Activated CD8-positive, alpha-beta memory T cell treated with anti-CD3 and anti-CD28 coated beads for 1 hour (primary cell): ENCODE measurements at places on chromosomes 2 and 18.

GRCh38 chr2:11667866-11668637 is 1.9 kb downstream of the NTSR2 start:
- no peak for DNase-seq

DNA sequence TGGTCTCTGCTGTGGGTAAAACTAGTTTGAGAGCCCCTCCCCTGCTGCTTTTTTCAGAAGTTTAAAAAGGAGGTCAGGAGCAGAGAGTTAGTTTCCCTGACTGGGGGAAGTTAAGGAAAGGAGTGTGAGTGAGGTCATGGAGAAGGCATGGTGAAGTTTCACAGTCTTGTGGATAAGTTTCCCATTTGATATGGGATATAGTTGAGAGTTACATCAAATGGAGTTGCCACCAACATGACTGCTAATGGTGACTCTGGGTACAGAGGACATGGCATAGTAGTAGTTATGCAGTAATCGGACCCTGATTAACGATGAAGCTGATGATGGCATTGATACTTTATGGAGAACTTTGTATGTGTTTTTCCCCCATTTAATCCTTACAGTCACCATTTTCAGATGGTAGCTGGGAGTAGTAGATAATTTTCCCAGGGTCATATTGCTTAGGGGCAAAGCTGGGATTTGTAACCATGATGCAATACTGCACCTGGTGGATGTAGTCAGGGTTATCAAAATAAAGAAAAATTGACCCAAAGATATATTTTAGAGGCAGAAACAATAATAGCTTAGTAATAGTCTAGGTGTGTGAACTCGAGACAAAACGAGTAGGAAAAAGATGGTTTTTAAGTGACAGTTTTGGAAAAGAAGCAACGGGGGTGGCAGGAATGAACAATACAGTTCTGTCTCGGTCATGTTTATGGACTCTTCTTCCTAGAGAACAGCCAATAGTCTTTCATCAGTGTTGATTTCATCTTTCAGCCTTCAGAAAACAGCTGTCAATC is 74.6 kb downstream of the FMNL2 start:
- DNase-seq, result no peak

GRCh38 chr2:174835797-174836255 is 71.6 kb upstream of the CHRNA1 start:
- no peak for DNase-seq

- DNase-seq, result no peak
Observed at GRCh38 chr2:106700616-106701015, 185.4 kb downstream of the ST6GAL2 start.

GRCh38 chr2:18993756-18994338 is 364.6 kb downstream of the OSR1 start:
- DNase-seq, result no peak

- no peak for DNase-seq
Observed at GRCh38 chr2:15899751-15900493, 40.4 kb upstream of the MYCN start.

- no peak for DNase-seq
Observed at GRCh38 chr2:37582481-37583220, 88.8 kb downstream of the CDC42EP3 start.

DNA sequence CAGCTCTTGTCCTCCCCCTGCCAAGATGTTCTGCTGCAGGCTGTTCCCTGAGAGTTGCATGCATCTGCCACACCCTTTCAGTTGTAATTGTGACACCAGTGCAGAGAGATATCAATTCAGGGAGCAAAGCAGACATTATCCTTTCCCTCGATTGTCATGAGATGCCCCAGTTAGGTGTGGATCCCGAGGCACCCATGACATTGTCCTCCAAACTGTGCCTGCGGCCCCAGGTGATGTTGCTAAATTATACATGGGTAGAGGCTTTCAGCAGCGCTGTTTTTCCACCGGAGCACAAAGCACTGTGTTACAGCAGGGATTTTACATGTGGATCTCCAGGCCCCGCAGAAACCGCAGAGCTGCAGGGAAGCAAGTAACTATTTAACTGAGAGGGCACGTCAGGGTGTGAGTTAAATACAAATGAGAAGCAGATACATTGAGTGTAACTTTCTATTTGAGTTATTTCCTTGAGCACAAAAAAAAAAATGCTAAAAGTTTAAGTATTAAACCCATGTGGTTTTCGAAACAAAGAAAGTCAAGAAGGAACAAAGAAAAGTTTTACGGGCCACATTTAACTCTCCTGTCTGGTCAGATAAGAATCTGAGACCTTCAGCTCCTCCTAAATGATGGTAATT is 90.3 kb upstream of the BCL2L11 start:
- DNase-seq, result no peak

DNA sequence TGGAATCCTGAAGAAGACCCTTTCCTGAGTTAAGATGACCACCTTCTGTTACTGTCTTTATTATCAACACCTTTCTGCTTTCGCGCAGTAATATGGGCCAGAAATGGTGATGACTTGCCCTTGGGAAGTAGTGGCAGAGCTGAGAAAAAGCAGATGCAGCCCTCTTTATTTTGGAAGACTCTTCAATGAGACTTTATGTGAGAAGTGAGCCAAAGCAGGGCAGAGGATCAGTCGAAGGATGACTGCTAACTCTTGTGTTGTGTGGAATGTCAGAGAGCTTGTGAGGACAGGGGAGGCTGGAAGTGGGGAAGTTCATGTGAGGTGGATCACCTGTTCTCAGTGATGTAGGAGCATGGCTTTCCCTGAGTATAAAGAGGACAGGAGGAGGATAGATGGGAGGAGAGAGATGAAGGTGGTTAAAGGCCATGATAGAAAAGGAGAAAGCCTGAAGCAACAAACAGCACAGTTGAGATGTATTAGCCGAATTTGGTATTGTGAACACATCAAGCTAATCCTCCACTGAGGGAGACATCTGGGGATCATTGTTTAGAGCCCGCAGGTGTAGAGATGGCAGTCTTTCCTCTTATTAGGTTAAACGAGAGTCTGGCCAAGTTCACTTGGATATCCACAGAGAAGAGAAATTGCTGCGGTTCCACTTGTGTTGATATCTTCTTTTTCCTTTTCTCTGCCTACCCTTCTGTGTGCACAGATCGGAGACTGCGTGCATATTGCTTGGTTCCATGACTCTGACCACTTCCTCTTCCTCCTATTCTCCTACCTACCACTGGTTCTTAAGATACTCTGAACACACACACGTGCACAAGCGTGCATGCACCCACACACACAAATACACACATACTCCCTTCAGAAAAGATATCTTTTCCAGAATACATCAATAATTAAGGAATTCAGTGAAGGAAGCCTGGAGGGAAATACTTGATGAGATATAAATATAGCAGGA is 67.4 kb downstream of the SLC9A2 start:
- DNase-seq, result no peak

DNA sequence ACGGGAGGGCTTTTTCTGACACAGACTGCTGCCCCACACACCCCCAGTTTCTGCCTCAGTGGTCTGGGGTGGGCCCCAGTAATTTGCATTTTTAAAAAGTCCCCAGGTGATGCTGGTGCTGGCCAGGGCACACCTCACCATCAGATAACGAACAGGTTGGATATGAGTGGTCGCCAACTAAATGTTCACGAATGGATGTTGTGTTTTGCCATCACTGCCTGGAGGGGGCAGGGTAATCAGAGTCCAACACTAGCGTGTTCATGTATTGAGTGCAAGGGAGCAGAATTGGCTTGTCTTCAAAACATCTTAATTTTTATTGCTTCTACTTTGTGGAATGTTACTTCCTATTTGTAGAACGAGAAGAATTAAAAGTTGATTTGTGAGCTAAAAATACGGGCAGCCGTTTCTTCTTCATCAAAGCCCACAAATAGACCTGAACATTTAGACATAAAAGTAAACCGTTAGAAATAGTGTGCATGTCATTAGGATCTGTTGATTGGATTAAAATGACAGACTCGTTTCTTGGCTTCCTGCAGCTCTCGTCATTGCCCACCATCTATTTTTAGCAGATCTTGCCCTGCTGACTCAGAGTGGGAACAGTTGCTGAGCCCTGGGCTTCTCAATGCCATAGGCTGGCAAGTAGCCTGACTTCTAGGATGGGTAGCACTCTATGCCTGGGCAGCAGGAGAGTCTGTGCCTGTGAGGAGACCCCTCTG is 45.2 kb downstream of the NCK2 start:
- no peak for DNase-seq

DNA sequence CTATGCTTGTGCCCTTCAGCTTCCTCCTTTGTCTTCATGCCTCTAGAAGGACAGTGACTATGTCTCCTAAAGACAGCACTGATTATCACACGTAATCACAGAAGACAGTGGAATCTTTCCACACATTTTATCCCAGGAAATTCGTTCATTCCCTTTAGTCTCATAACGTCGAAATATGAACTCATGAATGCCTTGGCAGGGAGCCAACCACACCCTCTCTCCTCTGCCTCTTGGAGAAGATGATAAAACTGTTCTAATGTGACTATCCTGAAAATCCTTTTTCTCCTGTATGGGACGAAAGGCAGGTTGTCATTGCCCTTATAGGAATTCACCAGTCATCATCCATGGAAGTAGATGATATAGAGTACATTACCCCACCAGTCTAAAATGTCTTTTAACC is 726.6 kb upstream of the FANCL start:
- no peak for DNase-seq

DNA sequence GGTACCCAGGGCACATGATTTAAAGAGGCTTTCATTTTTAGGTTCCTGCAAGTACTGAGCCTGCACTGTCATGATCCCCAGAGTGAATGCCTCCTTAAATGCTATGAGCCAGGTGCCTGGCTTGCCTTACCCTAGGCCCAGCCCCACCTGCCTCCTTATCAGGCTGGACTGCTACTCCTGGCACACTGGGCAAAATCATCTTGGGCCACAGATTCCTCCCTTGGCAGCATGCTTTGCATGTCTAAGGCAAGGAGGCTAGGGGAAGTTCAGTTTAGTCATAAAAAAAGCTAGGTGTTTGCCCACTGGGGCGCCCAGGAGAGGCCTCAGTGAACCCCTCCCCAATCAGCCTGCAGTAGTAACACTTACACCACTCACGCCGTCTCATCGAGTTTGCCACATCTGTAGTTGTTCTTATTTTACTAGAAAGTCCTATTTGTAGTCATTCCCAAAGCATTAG is 45.1 kb downstream of the LBH start:
- no peak for DNase-seq

- DNase-seq, result no peak
Observed at GRCh38 chr2:181895818-181896217, 4.3 kb downstream of the ITPRID2 start.

- no peak for DNase-seq
Observed at GRCh38 chr2:240520974-240521350, 36.8 kb downstream of the ANKMY1 start.

- DNase-seq, result no peak
Observed at GRCh38 chr2:203743441-203743981, 37.1 kb downstream of the CD28 start.

- no peak for DNase-seq
Observed at GRCh38 chr2:108288534-108289106, at the start of gene SULT1C2. Gene SULT1C2 (plus strand): TSS chr2:108288895. CDS start chr2:108293668, 4,773 bp downstream.

DNA sequence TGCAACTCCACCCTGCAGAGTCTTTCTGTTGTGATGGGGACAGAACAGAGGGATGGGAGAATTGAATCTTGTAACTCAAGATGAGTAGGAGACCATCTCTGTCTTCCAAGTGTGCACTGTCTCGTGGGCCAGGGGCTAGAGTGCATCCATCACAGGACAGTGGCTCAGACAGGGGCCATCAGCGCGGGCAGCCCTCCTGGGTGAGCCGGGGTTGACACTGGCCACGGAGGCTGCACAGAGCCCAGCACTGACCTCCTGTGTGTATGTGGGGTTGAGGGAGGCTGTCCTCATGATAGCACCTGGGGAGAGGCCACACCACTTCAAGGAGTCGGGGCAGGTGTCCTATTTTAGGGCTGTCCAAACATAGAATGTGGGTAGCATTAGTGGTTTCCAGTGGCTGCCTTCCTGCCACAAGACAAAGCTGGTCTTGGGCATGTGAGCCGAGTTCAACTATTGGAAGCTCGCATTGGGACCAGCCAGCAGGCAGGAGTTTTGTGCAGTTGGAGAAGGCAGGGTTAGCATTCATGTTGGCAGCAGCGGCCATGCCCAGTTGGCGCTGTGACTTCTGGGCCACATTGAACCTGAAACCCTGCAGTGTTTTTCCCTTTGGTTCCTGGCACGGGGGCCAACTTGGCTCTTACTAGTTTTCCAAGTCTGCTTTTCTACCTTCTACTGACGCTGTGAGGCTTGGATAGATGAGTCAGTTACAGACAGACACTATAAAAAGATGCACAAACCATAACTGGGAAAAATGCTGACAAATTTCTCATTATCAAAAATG is 45.3 kb downstream of the ACOXL start:
- no peak for DNase-seq

GRCh38 chr2:40434731-40435271 is 17.1 kb downstream of the SLC8A1 start:
- no peak for DNase-seq

GRCh38 chr18:25169701-25170100 is 182.3 kb downstream of the ZNF521 start:
- no peak for DNase-seq

DNA sequence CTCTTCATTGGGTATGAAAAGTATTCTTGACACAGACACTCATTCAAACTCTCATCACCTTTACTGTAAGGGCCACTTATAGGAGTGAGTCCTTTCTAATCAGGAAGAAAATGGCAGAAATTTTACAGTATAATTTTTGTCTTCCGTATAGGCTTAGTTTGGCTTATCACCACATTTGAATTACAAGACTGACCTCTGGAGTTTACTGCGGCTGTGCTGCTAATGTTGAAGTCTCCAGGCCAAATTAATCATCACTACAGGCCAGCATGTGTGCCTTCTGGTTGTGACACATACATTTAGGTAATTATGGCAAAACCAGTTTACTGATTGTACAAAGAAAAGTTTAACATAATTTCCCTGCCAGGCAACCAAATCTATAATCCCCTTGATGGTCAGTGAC is 753.6 kb upstream of the GCFC2 start:
- DNase-seq, result no peak

DNA sequence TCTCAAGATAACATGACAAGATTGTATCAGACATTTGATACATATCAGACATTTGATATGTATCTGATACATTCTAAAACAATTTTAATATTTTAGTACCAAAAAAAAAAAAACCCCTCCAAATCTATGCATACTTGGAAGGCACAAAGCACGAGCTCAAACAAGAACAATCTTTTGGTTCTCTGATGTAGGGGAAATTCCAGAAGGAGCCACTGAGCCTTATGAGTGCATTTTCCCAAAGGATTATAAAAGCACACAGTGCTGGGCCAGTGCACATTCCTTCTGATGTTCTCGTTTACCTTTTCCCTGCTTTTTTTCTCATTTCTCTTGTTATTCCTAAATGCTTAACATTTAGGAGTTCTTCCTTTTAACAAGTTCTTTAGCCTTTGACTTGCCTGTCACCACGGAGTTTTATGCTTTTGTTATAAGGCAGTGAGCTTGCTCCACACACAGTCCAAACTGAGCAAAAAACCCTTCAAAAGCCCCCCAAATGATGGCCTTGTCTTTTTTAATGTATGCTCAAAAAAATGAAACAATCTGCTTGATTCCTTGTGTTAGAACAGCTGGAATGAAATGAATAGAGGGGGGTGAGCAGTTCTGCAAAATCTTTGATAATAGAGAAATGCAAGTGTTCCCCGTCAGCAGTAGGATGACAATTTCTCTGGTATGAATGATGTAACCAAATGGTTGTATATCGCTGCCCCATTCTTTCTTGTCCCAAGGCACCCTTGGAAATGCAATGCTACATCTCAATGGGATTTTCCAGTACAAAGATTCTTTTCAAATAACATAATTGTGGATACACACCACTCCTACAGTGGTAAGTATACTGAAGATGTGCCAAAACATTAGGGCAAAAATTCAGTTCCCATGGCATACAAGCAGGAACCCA is 597.2 kb upstream of the ZEB2 start:
- no peak for DNase-seq

GRCh38 chr2:65957454-65957853 is 477.5 kb upstream of the MEIS1 start:
- no peak for DNase-seq
